Occipital lobe (tissue), 3 donors: ENCODE measurements at places on chromosomes 16 and 17. TPM values are rescaled to one million over a fixed set of nuclear protein-coding genes. Genes with fewer than 3 reads are reported as not detected.

TP53TG3B gene
- total RNA-seq, result not detected

KDM8 gene
- total RNA-seq, result 1.9 TPM

MYADML2 gene
- 0.16 TPM for total RNA-seq

CETP gene
- 0.62 TPM for total RNA-seq

PRM1 gene
- total RNA-seq, result not detected

TACO1 gene
- 5.5 TPM for total RNA-seq

TEX2 gene
- 28.2 TPM for total RNA-seq

RND2 gene
- 3.6 TPM for total RNA-seq

FGF11 gene
- total RNA-seq, result 18.2 TPM

STX1B gene
- total RNA-seq, result 12.0 TPM

MAF gene
- 26.8 TPM for total RNA-seq

CDH8 gene
- total RNA-seq, result 53.7 TPM

IKZF3 gene
- 0.16 TPM for total RNA-seq

PDIA2 gene
- 6.4 TPM for total RNA-seq

CCL16 gene
- total RNA-seq, result not detected

PPP1R1B gene
- total RNA-seq, result 8.1 TPM

CPHXL2 gene
- not detected for total RNA-seq

SLC16A5 gene
- total RNA-seq, result 1.4 TPM

VAMP2 gene
- total RNA-seq, result 27.9 TPM

CCL14 gene
- total RNA-seq, result not detected

TBX2 gene
- total RNA-seq, result 0.47 TPM

TBC1D3C gene
- total RNA-seq, result not detected

CFAP119 gene
- 1.6 TPM for total RNA-seq

SPN gene
- total RNA-seq, result 0.16 TPM

ZG16 gene
- not detected for total RNA-seq

NOTUM gene
- total RNA-seq, result 0.31 TPM

AURKB gene
- 2.7 TPM for total RNA-seq

CSH1 gene
- total RNA-seq, result not detected

KCNH4 gene
- total RNA-seq, result 0.31 TPM

UNC13D gene
- 1.1 TPM for total RNA-seq

HOXB8 gene
- not detected for total RNA-seq

TMEM204 gene
- 2.5 TPM for total RNA-seq

SCGB1C2 gene
- total RNA-seq, result not detected

TNP2 gene
- total RNA-seq, result not detected

SOX8 gene
- total RNA-seq, result 20.1 TPM

CDIP1 gene
- total RNA-seq, result 11.1 TPM

SLC47A1 gene
- total RNA-seq, result 3.1 TPM

POLR3E gene
- 45.4 TPM for total RNA-seq

KRT28 gene
- total RNA-seq, result not detected

TMEM114 gene
- not detected for total RNA-seq

CUEDC1 gene
- 10.9 TPM for total RNA-seq

SSH2 gene
- 19.8 TPM for total RNA-seq

SBK1 gene
- 19.5 TPM for total RNA-seq

SLC35G6 gene
- not detected for total RNA-seq

ACAP1 gene
- total RNA-seq, result not detected

SLC38A8 gene
- total RNA-seq, result not detected

GAS2L2 gene
- total RNA-seq, result 0.16 TPM

TP53TG3 gene
- total RNA-seq, result not detected

DNAH3 gene
- 0.31 TPM for total RNA-seq

BEAN1 gene
- 4.1 TPM for total RNA-seq
